Sigmoid colon (tissue), 7 donors: ENCODE measurements at places on chromosomes 12 and 14. TPM values are rescaled to one million over a fixed set of nuclear protein-coding genes. Genes with fewer than 3 reads are reported as not detected.
A peak's percentile ranks its signal among the peaks of the same experiment; 100 is the strongest.

Gene KRT82
- total RNA-seq: not detected

- no peak overlapping the region for H3K27ac ChIP-seq
- H3K36me3 ChIP-seq: no peaks in the 10 kb centered on the region
- DNase-seq: no peak
- peak overlapping the region; percentile 20 for H3K4me3 ChIP-seq
Measured at GRCh38 chr12:18296909-18297280, 35.6 kb downstream of the PIK3C2G start.

Gene CIROP
- not detected for total RNA-seq

Gene SLC5A8
- total RNA-seq: not detected

- H3K27me3 ChIP-seq: peaks cover 6% of the 10 kb centered on the region
- peaks cover 25% of the 10 kb centered on the region for H3K4me1 ChIP-seq
- peak; percentile 71 for DNase-seq
- H3K4me3 ChIP-seq: no peak overlapping the region
- H3K27ac ChIP-seq: peak overlapping the region; percentile 8
Measured at GRCh38 chr12:119804011-119804641, 73.0 kb downstream of the CIT start.

Gene TTC6
- total RNA-seq: not detected

GRCh38 chr12:4736091-4736490 is 15.9 kb downstream of the GALNT8 start:
- no peak overlapping the region for H3K4me3 ChIP-seq
- H3K36me3 ChIP-seq: no peaks in the 10 kb centered on the region
- no peaks in the 10 kb centered on the region for H3K27me3 ChIP-seq
- H3K4me1 ChIP-seq: no peaks in the 10 kb centered on the region
- DNase-seq: no peak

- no peaks in the 10 kb centered on the region for H3K36me3 ChIP-seq
- no peak overlapping the region for H3K27ac ChIP-seq
- no peak for DNase-seq
- H3K27me3 ChIP-seq: no peaks in the 10 kb centered on the region
- no peak overlapping the region for H3K4me3 ChIP-seq
- no peaks in the 10 kb centered on the region for H3K4me1 ChIP-seq
Measured at GRCh38 chr14:102900631-102901571, 21.6 kb upstream of the AMN start.

Gene RASAL1
- 0.28 TPM for total RNA-seq

Gene BCDIN3D
- 3.0 TPM for total RNA-seq

Gene INHBC
- total RNA-seq: not detected

Gene KRT75
- not detected for total RNA-seq

DNA sequence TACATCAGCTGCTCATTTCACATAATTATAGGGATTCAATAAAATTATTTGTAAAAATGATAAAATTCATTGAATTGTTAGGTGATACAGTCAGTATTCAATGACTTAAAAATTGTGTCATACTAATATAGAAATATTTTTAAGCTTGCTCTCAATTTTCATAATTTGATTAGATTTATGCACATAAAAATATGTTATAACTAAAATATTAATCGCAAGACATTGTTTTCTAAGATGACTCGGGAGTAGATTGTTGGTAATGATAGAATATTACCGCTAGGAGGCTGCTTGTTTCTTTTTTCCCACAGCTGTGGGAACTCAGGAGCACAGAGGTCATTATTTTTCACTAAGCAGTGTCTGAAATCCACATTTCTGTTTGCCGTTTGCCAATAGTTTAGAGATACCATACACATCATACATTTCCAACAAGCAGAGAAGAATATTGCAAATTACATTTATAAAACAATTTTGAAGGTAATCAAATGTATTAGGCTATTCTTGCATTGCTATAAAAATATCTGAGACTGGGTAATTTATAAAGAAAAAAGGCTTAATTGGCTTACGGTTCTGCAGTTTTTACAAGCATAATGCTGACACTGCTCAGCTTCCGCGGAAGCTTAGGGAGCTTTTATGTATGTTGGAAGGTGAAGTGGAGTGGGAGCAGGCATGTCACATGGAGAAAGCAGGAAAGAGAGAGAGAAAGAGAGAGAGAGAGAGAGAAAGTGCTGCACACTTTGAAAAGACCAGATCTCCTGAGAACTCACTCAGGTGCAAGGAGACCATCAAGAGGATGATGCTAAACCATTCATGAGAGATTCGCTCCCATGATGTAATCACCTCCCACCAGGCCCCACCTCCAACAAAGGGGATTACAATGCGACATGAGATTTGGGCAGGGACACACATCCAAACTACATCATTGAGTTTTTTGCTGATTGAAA is 9.2 kb downstream of the CD69 start:
- peaks cover 9% of the 10 kb centered on the region for H3K4me1 ChIP-seq
- no peaks in the 10 kb centered on the region for H3K27me3 ChIP-seq
- no peak overlapping the region for H3K4me3 ChIP-seq
- no peak overlapping the region for H3K27ac ChIP-seq
- H3K36me3 ChIP-seq: no peaks in the 10 kb centered on the region

DNA sequence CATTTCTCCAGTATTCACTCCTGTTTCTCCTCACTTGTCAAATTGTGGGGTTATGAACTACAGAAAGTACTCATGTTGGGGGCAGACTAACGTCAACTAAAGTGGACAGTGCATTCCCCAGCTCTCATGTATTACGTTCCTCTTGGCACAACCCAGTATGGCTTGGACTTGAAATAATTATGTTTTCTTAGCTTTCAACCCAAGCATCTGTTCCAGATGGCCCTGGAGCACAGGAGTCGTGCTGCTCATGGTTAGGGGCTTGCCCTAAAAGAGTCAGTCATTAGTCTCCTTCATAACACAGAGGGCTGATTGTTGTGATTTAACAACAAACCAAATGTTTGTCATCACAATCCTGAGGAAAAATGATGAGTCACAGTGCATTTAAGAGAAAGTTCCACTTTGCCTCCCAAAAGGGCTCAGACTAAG is 154.4 kb downstream of the RPAP3 start:
- H3K4me3 ChIP-seq: no peak overlapping the region
- DNase-seq: no peak
- peaks cover 55% of the 10 kb centered on the region for H3K4me1 ChIP-seq
- peak overlapping the region; percentile 86 for H3K27ac ChIP-seq
- H3K27me3 ChIP-seq: no peaks in the 10 kb centered on the region
- H3K36me3 ChIP-seq: no peaks in the 10 kb centered on the region

- DNase-seq: no peak
- no peak overlapping the region for H3K4me3 ChIP-seq
- H3K4me1 ChIP-seq: no peaks in the 10 kb centered on the region
- H3K27ac ChIP-seq: no peak overlapping the region
Measured at GRCh38 chr14:75493592-75494087, 28.6 kb upstream of the BATF start.

DNA sequence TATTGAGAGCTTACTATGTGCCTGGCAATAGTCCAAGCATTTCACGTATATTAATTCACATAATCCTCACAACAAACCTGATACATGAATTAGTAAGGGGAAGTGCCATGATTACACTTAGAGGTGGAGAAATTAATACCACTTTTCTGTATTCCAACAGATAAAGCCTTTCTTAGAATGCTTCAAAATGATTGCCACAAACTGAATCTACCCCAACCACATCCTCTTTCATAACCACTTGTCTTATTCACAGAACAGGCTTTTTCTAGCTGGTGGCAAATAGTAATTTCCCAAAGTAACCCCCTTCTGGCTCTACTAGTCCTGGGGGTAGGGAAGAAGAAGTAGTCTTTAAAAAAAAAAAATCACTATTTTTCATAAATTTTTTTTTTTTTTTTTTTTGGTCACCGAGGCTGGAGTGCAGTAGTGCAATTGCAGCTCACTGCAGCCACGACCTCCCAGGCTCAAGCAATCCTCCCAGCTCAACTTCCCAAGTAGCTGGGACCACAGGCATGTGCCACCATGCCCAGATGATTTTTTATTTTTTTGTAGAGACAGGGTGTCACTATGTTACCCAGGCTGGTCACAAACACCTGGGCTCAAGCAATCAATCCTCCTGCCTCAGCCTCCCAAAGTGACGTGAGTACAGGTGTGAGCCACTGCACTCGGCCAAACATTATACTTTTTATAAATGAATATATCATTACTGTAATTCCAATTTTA is 59.0 kb upstream of the ARID2 start:
- H3K27ac ChIP-seq: no peak overlapping the region
- no peaks in the 10 kb centered on the region for H3K4me1 ChIP-seq
- H3K36me3 ChIP-seq: no peaks in the 10 kb centered on the region
- H3K27me3 ChIP-seq: no peaks in the 10 kb centered on the region

DNA sequence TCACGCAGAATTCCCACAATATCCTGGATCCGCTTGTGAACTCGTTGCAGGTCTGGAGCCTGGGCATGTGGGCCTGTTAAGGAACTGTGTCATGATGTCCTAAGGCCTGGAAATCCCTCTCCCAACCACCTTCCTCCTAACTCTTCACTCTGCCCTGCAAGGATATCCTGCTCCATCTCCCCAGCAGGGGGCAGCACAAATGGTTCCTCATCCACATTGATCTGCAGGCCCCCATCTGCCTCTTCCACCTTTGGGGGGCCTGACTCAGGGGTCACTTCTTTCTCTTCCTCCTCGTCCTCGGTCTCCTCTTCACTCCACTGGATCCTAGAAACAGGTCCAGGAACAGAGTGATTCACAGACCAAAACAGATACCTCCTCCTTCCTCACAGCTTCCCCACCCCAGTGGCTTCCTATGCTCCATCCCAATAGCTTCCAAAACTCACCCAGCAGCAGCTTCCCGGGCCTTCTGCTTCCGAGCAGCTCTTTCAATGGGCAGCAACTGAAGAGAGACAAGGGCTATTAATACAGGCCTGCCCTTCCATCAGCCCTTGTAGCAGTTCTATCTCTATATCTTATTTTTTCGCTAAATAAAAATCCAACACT is 4.5 kb downstream of the NOP2 start:
- peaks cover 17% of the 10 kb centered on the region for H3K4me1 ChIP-seq
- no peak for DNase-seq
- peaks cover 45% of the 10 kb centered on the region for H3K36me3 ChIP-seq
- H3K27me3 ChIP-seq: no peaks in the 10 kb centered on the region
- H3K4me3 ChIP-seq: no peak overlapping the region
- H3K27ac ChIP-seq: no peak overlapping the region

DNA sequence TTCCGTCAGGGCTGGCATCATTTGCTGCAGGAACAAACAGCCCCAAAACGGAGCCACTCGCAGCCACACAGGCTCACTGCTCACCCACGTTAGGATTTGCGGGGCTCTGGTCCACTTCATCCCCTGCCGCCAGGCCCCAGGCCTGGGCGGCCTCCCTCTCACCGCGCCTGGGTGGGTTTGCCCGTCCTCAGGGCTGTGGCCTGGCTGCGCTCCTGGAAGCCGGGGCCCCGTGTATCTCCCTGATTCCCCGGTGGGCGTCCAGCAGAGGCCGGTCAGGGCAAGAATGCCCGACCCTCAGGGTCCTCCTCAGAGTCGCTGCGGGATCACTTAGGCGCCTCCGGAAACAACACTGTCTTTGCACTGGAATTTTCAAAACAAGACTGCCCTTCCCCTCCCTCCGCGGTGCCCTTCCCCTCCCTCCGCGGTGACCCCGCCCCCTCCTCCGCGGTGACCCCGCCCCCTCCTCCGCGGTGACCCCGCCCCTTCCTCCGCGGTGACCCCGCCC is 15.7 kb upstream of the FBRSL1 start:
- H3K27ac ChIP-seq: no peak overlapping the region
- H3K4me1 ChIP-seq: no peaks in the 10 kb centered on the region
- no peaks in the 10 kb centered on the region for H3K36me3 ChIP-seq

Gene ANO4
- total RNA-seq: 3.3 TPM

DNA sequence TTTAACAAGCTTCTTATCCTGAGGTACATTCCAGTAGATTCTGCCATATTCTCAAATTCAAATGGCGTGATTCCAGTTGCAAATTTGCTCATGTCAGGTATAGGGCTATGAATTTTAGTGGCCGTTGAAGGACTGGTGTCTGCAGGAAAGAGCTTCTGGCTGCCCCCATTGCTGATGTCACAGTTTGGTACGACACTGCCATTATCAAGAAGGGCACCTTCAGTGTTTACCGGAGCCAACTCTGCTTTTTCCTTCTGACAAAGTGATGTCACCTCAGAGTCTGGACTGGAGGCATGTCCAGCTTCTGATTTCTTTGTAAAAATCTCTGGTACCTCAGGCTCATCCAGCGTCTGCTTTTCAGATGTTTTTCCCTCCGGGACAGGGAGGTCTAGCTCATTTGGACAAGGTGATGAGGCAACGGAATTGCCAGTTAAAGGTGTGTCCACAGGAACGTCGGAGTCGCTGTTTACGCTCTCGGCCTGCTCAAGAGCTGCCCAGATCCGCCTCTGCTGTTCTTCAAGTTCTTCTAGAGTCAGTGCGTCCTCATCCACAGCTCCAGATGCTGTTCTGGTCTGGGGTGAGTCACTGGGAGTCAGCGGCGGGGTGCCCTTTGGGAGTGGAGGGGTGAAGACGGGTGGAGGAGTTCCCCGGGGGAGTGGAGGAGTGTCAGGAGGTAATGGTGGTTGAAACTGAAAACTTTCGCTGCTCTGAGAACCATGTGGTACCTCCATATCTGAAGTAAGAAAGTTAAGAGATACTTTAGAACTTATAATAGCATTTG is 27.0 kb downstream of the ZCCHC8 start:
- H3K27me3 ChIP-seq: no peaks in the 10 kb centered on the region
- peak overlapping the region; percentile 11 for H3K27ac ChIP-seq
- peaks cover 50% of the 10 kb centered on the region for H3K36me3 ChIP-seq

GRCh38 chr12:12244341-12244740 is 22.5 kb downstream of the LRP6 start:
- no peak for DNase-seq
- H3K4me3 ChIP-seq: no peak overlapping the region
- no peaks in the 10 kb centered on the region for H3K36me3 ChIP-seq

GRCh38 chr12:47247418-47247817 is 167.7 kb upstream of the AMIGO2 start:
- DNase-seq: no peak
- no peak overlapping the region for H3K4me3 ChIP-seq
- H3K36me3 ChIP-seq: no peaks in the 10 kb centered on the region
- peaks cover 1% of the 10 kb centered on the region for H3K4me1 ChIP-seq
- no peak overlapping the region for H3K27ac ChIP-seq
- H3K27me3 ChIP-seq: no peaks in the 10 kb centered on the region

- H3K36me3 ChIP-seq: no peaks in the 10 kb centered on the region
- H3K27ac ChIP-seq: no peak overlapping the region
- no peak overlapping the region for H3K4me3 ChIP-seq
- DNase-seq: no peak
- H3K4me1 ChIP-seq: no peaks in the 10 kb centered on the region
- no peaks in the 10 kb centered on the region for H3K27me3 ChIP-seq
Measured at GRCh38 chr12:92408072-92408900, 262.6 kb upstream of the BTG1 start.

GRCh38 chr12:28104316-28104715 is 85.9 kb upstream of the CCDC91 start:
- no peak overlapping the region for H3K4me3 ChIP-seq
- DNase-seq: no peak
- H3K4me1 ChIP-seq: no peaks in the 10 kb centered on the region

- no peaks in the 10 kb centered on the region for H3K36me3 ChIP-seq
- DNase-seq: no peak
- no peaks in the 10 kb centered on the region for H3K4me1 ChIP-seq
- H3K4me3 ChIP-seq: no peak overlapping the region
- no peaks in the 10 kb centered on the region for H3K27me3 ChIP-seq
Measured at GRCh38 chr14:20757965-20758364, 10.2 kb upstream of the EDDM3B start.
